ENCODE measurements at places on chromosomes 5 and 9. TPM values are rescaled to one million over a fixed set of nuclear protein-coding genes. Genes with fewer than 3 reads are reported as not detected.

The NEURL1B gene
- 6.3 TPM for total RNA-seq

The TMEM174 gene
- total RNA-seq: not detected

The EIF4E1B gene
- total RNA-seq: not detected

The PCDH1 gene
- total RNA-seq: 65.9 TPM

The F2RL2 gene
- total RNA-seq: under 0.01 TPM

The GCNT4 gene
- 2.3 TPM for total RNA-seq

The FBP1 gene
- 7.4 TPM for total RNA-seq

The PTPA gene
- 71.1 TPM for total RNA-seq

The MCCC2 gene
- 143 TPM for total RNA-seq

The SLC46A2 gene
- total RNA-seq: 0.16 TPM

The MARCOL gene
- total RNA-seq: not detected

The CAAP1 gene
- 19.7 TPM for total RNA-seq

The GDA gene
- 1.3 TPM for total RNA-seq

GRCh38 chr5:156815988-156816599, 34.0 kb upstream of the PPP1R2B start:
- H3K36me3 ChIP-seq: no peaks in the 10 kb centered on the region
- H3K27me3 ChIP-seq: no peaks in the 10 kb centered on the region
- no peaks in the 10 kb centered on the region for H3K4me1 ChIP-seq
- no peak overlapping the region for H3K27ac ChIP-seq

- H3K27ac ChIP-seq: no peak overlapping the region
- H3K4me3 ChIP-seq: no peak overlapping the region
- no peaks in the 10 kb centered on the region for H3K4me1 ChIP-seq
- no peak for DNase-seq
- H3K27me3 ChIP-seq: no peaks in the 10 kb centered on the region
These were observed 191.8 kb downstream of the PRR16 start for GRCh38 chr5:120655828-120656435.

GRCh38 chr5:119411361-119412278, 40.7 kb upstream of the HSD17B4 start:
- H3K27me3 ChIP-seq: no peaks in the 10 kb centered on the region
- H3K36me3 ChIP-seq: no peaks in the 10 kb centered on the region
- peak overlapping the region; percentile 70 for H3K27ac ChIP-seq
- DNase-seq: no peak

DNA sequence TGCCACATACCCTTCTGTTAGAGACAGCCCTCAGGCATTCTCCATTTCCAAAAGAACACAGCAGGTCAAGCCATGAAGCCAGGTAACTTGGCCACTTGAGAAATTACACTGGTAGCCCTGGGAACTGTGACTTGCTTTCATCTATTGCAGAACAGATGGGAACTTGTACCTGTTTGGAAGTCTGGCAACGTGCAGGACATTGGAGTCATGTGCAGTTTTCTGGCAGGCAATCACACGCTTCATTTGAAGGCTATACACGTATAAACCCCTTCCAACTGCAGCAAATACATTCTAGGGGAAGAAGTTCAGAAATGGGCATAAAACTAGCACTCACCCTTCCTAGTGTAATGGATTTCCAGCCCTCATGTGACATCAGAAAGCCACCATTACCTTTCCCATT, 54.0 kb downstream of the WDR41 start:
- H3K36me3 ChIP-seq: peaks cover 8% of the 10 kb centered on the region
- no peak overlapping the region for H3K4me3 ChIP-seq
- DNase-seq: no peak
- no peak overlapping the region for H3K27ac ChIP-seq

DNA sequence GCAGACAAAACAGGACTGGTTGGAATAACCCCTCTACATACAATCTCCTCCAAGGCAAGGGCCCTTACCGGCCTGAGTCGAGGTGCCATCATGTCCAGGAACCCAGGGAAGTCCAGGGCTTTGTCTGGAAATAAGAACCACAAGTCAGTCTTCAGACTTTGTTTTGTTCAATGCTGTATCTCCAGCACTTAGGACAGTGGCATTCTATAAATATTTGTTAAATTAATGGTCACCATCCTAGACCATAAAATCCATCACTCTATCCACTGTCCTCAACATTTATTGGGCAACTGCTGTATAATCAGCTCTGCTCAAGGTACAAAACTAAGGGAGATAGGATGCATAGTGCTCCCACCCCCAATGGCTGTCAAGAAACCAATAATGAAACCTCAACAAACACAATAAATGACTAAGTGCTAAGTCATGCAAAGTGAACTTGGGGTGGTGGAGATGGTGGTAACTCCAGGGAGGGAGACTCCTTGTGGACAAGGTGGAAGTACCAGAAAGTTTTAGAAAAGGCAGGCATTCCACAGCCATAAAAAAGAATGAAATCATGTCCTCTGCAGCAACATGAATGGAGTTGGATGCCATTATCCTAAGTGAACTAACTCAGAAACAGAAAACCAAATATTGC, 5.0 kb downstream of the RELL2 start:
- no peaks in the 10 kb centered on the region for H3K27me3 ChIP-seq
- no peak for DNase-seq
- peaks cover 9% of the 10 kb centered on the region for H3K4me1 ChIP-seq
- H3K36me3 ChIP-seq: no peaks in the 10 kb centered on the region

DNA sequence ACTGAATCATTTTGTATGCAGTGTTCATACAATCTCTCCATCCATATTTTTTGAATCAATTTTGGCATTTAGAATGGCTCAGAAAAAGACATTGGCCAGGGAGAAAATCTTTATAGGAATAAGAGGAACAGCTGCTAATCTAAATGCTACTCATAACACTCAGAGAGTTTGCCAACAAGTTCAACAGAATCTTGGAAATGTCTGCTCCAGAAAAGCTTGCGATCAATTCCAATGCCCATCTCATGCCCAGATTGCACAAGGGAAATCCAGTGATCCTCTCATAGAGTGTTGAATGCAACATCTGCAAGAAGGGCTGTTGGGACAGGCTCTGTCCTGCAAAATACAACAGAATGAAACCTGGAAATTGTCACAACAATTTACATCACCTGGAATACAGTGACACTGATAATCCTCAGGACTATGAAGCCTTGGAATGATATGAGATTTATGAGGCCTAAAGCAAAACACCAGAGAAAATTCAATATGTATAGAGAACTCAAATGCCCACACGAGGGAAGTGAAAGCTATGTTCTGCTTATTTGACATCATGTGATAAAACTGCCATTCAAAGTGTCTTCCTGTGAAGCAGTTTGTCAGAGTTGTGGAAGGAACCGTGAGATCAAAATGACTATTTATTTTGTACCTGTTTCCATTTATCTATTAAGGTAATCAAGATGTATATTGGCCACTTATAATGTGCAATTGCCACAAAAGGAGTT, 190.1 kb downstream of the PARP8 start:
- H3K36me3 ChIP-seq: no peaks in the 10 kb centered on the region
- no peak overlapping the region for H3K27ac ChIP-seq
- H3K4me1 ChIP-seq: no peaks in the 10 kb centered on the region
- no peaks in the 10 kb centered on the region for H3K27me3 ChIP-seq
- DNase-seq: no peak

GRCh38 chr5:82097-82496, 9.9 kb upstream of the PLEKHG4B start:
- H3K36me3 ChIP-seq: no peaks in the 10 kb centered on the region
- no peak overlapping the region for H3K27ac ChIP-seq
- no peaks in the 10 kb centered on the region for H3K27me3 ChIP-seq
- no peak for DNase-seq
- no peak overlapping the region for H3K4me3 ChIP-seq

- H3K4me1 ChIP-seq: no peaks in the 10 kb centered on the region
- no peaks in the 10 kb centered on the region for H3K27me3 ChIP-seq
- no peak overlapping the region for H3K4me3 ChIP-seq
These were observed 19.0 kb upstream of the N4BP3 start for GRCh38 chr5:178094345-178094744.

- no peak for DNase-seq
- H3K27me3 ChIP-seq: no peaks in the 10 kb centered on the region
- H3K27ac ChIP-seq: no peak overlapping the region
- H3K4me3 ChIP-seq: no peak overlapping the region
- no peaks in the 10 kb centered on the region for H3K36me3 ChIP-seq
These were observed 152.9 kb upstream of the ANKRD55 start for GRCh38 chr5:56386046-56386445.

GRCh38 chr9:124695280-124695890, 75.7 kb downstream of the NR6A1 start:
- no peak overlapping the region for H3K4me3 ChIP-seq
- no peak for DNase-seq
- H3K27ac ChIP-seq: no peak overlapping the region
- no peaks in the 10 kb centered on the region for H3K36me3 ChIP-seq
- H3K4me1 ChIP-seq: no peaks in the 10 kb centered on the region
- no peaks in the 10 kb centered on the region for H3K27me3 ChIP-seq

DNA sequence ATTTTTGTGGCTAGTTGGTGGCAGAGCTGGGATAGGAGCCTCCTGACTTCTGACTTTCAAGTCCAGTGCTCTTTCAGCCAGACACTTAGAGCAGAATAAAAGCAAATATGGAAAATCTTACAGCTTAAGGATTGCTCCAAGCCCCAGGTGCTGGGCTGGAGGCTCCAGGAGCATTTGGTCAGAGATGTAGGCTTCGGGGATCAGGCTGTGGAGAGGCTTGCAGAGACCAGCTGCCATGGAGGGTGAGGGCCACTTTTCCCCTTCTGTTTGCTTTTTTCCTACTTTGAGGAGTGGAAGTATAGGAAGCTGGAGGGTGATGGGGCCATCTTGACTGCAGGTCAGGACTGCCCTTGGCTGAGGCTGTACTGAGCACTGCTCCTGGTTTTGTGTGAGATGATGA, 58.9 kb downstream of the RGS3 start:
- no peaks in the 10 kb centered on the region for H3K27me3 ChIP-seq
- H3K4me3 ChIP-seq: no peak overlapping the region
- H3K27ac ChIP-seq: no peak overlapping the region
- no peaks in the 10 kb centered on the region for H3K36me3 ChIP-seq
- DNase-seq: no peak

DNA sequence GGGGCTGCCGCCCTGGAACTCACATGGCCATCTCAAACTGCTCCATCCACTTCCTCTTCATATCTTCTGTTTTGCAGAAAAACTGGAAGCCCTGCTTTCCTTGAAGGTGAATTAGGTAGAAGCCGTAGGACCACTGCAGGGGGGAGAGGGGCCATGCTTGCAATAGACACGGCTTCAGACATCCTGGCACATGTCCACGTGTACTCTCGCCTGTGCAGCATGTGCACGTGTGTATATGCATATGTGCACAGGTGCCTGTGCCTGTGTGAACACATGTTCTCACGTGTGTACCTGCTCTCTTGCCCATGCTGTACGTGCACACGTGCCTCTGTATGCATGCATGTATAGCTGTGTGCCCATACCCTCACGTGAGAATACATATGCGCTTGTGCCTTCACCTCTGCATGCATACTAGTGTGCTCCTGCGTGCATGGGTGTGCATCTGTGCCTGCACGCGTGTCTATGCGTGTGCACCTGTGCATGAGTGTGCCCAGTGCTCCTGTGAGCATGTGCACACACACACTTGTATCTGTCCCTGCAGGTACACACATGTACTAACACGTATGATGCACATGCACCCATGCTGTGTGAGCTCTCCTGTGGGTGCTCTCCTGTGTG, 47.7 kb upstream of the SARDH start:
- H3K36me3 ChIP-seq: no peaks in the 10 kb centered on the region
- no peak for DNase-seq
- no peak overlapping the region for H3K27ac ChIP-seq
- H3K4me1 ChIP-seq: no peaks in the 10 kb centered on the region

DNA sequence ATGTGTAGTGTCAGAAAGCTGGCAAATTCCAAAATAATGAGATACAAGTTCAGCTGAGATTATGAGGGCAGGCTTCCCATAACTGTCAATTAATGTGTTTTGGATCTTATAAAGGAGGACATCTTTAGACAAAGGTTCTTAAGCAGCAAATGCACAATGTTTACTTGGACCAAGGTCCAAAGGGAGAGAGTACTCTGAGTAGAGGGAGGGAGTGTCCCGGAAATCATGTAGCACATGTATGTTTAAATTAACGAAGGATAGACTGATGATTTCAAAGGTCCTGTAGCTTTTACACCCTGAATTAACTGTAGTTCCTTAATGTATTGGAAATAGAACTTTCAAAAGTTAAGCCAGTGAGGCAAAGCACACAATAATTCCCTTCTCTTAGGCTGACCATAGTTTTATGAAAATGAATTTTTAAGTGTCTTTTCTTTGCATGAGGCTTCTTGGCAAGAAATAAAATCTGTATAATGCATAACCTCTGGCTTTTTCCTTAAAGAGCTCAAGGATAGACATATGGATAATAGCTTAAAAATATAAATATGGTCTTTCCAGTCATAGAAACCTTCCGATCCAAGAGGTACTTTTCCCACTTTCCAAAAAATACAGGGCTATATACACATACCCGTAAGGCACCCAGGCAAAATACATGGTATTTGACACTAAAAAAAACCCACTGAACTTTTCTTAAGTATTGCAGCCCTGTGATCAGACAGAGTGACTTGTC, 93.0 kb downstream of the PCSK5 start:
- H3K27ac ChIP-seq: no peak overlapping the region
- H3K4me1 ChIP-seq: no peaks in the 10 kb centered on the region
- no peaks in the 10 kb centered on the region for H3K36me3 ChIP-seq
- H3K4me3 ChIP-seq: no peak overlapping the region

- no peak overlapping the region for H3K4me3 ChIP-seq
- no peaks in the 10 kb centered on the region for H3K36me3 ChIP-seq
- H3K27ac ChIP-seq: no peak overlapping the region
These were observed 25.7 kb downstream of the UTP15 start for GRCh38 chr5:73591102-73591695.

- H3K4me1 ChIP-seq: no peaks in the 10 kb centered on the region
- H3K27me3 ChIP-seq: no peaks in the 10 kb centered on the region
- no peak overlapping the region for H3K4me3 ChIP-seq
- H3K27ac ChIP-seq: no peak overlapping the region
- no peak for DNase-seq
- H3K36me3 ChIP-seq: peaks cover 16% of the 10 kb centered on the region
These were observed 34.8 kb downstream of the HMGXB3 start for GRCh38 chr5:150035139-150035895.

GRCh38 chr9:133728856-133729616, 9.1 kb downstream of the SARDH start:
- DNase-seq: no peak
- no peak overlapping the region for H3K4me3 ChIP-seq
- H3K27me3 ChIP-seq: no peaks in the 10 kb centered on the region
- H3K4me1 ChIP-seq: no peaks in the 10 kb centered on the region
- no peaks in the 10 kb centered on the region for H3K36me3 ChIP-seq

GRCh38 chr5:151719228-151720000, 32.7 kb upstream of the SPARC start:
- no peak for DNase-seq
- no peaks in the 10 kb centered on the region for H3K27me3 ChIP-seq
- peak overlapping the region; percentile 35 for H3K27ac ChIP-seq

- no peak overlapping the region for H3K27ac ChIP-seq
- no peaks in the 10 kb centered on the region for H3K27me3 ChIP-seq
- H3K36me3 ChIP-seq: no peaks in the 10 kb centered on the region
- H3K4me1 ChIP-seq: no peaks in the 10 kb centered on the region
These were observed 44.4 kb upstream of the SNX2 start for GRCh38 chr5:122730456-122730855.

- peaks cover 3% of the 10 kb centered on the region for H3K4me1 ChIP-seq
- no peak overlapping the region for H3K4me3 ChIP-seq
- H3K27me3 ChIP-seq: no peaks in the 10 kb centered on the region
- DNase-seq: no peak
- H3K36me3 ChIP-seq: no peaks in the 10 kb centered on the region
- no peak overlapping the region for H3K27ac ChIP-seq
These were observed 86.9 kb downstream of the UGCG start for GRCh38 chr9:111983484-111983908.
